ENCODE measurements at places on chromosomes 12 and 14.

DNA sequence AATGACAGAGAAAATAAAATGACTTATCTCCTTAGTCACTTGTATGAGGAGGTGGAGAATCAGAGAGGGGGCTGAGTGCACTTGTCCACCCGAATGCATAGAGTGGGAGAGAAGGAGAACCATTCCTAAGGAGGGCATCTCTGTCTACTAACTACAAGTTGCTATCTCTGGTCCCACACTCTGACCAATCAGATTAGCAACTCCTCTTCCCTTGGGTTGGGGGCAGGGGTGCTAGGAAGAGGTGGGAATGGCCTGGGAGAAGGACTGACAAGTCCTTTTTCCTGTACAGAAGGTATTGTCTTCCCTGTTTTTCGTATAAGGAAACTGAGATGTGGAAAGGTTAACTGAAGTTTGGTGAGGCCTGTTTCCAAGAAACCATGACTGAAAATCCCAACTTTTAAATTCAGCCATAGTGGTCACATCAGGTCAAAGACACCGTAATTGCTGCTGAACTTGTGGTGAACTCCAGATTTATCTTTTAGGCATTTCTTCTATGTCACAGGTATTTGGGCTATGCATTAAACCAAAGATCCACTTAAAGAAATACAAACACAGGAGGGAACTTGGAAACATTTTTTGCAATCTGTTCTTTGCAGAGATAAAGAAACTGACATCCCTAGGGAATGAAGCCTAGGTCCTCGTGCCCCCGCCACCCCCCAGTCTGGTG lies 207.8 kb downstream of the CRADD start:
- DNase-seq = no peak

DNA sequence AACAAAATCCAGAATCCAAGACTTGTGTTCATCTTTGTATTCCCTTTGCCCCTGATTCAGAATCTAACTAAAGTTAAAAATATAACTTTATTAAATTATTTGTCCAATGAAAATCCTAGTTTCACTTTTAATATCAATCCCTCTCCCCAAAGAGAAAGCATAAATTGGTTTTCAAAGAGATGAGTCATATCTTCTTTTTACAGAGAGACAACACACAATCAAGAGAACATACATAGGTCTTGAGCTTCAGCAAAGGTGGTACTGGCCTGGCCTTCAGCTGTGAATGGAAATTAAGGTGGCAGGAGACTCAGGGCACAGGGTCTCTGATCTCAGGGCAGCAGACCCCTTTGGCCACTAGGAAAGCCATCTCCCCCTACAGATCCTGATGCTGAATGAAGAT lies 4.3 kb upstream of the ASCL1 start:
- DNase-seq = no peak

GRCh38 chr12:80162177-80162576 lies 62.8 kb downstream of the OTOGL start:
- DNase-seq = no peak

GRCh38 chr14:82528016-82528415 lies 994.4 kb upstream of the SEL1L start:
- no peak for DNase-seq

DNA sequence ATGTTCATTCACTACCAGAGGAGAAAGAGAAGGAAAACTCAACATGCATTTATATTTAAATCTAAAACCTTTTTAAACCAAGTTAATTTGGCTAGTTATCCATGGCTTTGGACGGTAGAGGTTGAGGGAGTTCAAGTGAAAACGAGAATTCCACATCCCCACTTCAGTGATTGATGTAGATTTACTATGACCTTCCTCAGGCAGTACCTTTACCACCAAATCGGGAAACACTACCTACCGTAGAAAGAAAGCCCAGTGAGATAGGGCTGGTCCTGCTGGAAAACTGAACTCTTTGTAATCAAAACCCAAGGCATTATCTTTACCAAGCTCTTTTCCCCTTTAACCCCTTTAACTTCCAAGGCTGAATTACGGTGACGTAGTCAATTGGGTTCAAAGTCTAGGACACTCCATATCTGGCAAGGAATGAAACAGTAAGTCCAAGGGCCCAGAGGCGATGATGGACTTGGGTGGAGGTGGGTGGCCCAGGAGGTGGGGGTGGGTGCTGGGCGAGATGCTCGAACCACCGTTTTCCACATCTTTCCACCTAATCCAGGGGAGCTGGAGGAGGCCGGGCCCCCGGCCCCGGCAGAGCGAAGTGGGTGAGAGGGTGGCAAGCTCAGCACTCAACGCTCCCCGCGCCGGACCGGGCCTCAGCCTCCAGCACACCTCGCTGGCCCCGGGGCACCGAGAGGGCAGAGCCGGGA lies 618 bp downstream of the SEC23A start:
- no peak for DNase-seq

DNA sequence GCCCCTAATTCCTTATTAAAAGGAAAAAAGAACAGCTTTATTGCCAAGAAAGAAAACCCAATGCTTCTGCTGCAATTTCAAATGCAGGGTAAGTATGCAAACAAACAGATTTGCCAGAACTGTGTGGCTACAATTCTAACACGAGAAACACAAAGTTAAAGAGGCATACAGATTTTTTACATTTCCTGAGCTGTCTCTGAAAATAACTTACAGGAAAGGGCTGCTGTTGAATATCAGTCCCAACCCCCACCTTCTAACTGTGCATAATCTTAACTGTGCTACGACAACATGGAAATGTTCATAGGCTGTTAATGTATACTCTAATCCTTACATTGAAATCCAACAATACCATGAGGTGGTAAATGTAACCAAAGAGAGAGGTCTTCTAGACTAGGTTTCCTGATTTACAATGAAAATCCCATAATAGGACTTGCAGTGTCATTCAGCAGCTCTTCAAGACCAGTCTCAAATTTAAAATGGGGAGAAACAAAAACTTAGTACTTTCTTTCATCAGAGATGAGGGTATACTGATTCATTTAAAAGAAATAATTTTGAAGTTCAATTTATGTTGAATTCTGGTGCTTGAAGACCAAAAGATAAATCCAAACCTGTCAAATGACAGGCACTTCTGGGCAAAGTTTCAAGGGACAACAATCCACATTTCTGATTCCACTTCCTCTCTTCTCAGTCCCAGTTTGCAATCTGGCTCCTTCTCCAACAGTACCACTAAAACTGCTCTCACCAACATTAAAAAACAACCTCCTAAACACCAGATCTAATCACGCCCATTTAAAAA lies 14.4 kb downstream of the FGD6 start:
- no peak for DNase-seq

DNA sequence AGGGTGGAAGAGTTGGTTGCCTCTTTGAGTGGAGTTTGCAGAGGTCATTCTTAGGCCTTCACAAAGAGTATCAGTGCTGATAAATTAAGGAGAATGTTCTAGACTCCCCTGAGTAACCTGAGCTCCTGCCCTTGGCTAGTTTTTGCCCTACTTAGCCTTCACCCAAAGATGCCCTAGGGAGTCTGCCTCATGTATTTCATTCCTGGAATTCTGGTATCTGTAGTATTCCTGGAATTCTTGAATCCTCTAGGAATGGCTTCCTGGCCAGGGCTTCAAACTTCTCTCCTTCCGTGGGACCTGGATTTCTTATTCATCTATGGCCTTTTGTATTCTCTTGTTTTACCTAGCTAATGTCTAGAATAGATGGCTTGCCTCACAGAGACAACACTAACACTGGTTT lies 701.1 kb downstream of the NOVA1 start:
- no peak for DNase-seq

DNA sequence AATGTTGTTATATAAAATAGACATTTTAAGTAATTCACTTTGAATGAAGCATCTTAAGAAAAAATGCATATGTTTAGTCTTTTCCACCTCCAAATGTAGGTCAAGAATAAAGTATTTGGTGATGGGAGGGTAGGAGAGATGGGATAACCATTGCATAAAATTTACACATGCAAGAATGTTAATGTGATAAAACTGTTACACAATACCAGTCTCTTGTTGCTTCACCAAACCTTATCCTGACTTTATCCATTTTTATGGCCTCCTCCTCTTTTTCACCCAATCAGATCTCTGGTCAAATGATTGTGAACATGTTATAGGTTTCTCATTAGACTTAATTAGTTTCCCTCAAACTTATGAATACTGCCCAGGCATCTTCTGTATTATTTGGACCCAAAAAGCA lies 994.5 kb upstream of the FLRT2 start:
- no peak for DNase-seq

GRCh38 chr12:56878010-56878339 lies 56.2 kb downstream of the SDR9C7 start:
- DNase-seq = no peak

Measured in stimulated activated naive CD4-positive, alpha-beta T cell treated with Interleukin-2 at 50 U/mL for 16 hours (primary cell).